Peyer's patch (tissue), 4 donors: ENCODE measurements at places on chromosomes 4 and X.

- peak; percentile 81 for DNase-seq
Measured at GRCh38 chr4:56757821-56758411, 63.6 kb downstream of the SPINK2 start.

GRCh38 chr4:98166025-98166730 is 22.9 kb upstream of the STPG2 start:
- DNase-seq: no peak

- no peak for DNase-seq
Measured at GRCh38 chr4:108110450-108110849, 58.3 kb downstream of the LEF1 start.

- DNase-seq: peak; percentile 48
Measured at GRCh38 chr4:75289914-75290582, 224.2 kb downstream of the RCHY1 start.

GRCh38 chr4:4247696-4248028 is 361 bp downstream of the TMEM128 start:
- no peak for DNase-seq

GRCh38 chr4:127604949-127605709 is 27.6 kb upstream of the INTU start:
- no peak for DNase-seq

- peak; percentile 91 for DNase-seq
Measured at GRCh38 chrX:153507484-153508178, 9.8 kb upstream of the ATP2B3 start.

GRCh38 chr4:15914736-15915135 is 23.8 kb downstream of the FGFBP1 start:
- DNase-seq: no peak

- peak; percentile 65 for DNase-seq
Measured at GRCh38 chrX:10158279-10159144, 1.7 kb downstream of the CLCN4 start.

DNA sequence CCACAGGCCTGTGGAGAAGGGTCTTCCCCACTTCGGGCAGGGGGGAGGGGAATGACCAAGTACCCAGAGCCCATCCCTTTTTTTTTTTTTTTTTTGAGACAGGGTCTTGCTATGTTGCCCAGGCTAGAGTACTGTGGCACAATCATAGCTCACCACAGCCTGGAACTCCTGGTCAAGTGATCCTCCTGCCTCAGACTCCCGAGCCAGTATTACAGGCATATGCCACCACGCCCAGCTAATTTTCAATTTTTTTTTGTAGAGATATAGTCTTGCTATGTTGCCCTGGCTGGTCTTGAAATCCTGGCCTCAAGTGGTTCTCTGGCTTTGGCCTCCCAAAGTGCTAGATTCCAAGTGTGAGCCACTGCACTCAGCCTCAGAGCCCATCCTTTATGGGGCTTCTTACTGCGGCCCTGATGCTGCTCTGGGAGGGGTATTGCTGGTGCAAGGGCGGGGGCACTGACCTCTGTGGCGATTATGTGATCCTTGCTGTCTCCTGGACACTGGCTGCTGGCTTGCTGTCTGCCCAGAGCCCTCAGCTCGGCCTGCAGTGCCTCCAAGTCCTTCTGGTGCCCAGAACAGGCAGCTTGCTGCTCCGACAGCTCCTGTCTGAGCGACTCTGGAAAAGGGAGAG is 32.9 kb downstream of the MED28 start:
- DNase-seq: no peak

DNA sequence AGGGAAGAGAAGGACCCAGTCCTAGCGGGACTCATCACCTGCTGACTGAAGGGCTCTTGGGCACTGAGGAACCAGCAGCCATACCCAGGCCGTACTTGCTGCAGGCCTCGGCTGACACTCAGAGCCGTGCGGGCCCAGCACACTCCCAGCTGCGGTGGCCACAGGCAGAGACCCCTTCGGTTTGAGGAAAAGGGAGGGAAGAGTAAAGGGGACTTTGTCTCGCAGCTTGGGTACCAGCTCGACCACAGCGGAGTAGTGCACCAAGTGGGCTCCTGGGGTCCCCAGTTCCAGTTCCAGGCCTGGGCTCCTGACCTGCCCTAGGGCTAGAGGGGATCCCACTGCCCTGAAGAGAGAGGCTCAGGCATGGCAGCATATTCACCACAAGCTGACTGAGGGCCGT is 17.9 kb upstream of the OPN1LW start:
- no peak for DNase-seq

DNA sequence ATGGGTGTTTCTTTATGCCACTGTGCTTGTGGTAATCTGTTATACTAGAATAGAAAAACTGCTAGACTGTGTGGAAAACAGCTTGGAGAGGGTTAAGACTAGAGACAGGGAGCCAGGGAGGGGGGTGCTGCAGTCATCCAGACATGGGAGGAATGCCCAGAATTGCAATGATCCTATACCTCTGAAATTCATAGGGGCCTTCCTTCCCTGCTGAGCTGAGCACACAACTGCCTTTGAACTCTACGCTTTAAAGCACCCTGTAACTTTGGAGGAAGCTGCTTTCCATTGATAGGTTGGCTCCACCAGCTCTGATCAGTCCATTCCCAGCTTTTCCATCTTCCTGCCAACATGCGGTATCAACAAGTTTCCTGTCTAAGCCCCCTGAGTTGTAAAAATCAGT is 155.9 kb upstream of the RASGEF1B start:
- DNase-seq: no peak

DNA sequence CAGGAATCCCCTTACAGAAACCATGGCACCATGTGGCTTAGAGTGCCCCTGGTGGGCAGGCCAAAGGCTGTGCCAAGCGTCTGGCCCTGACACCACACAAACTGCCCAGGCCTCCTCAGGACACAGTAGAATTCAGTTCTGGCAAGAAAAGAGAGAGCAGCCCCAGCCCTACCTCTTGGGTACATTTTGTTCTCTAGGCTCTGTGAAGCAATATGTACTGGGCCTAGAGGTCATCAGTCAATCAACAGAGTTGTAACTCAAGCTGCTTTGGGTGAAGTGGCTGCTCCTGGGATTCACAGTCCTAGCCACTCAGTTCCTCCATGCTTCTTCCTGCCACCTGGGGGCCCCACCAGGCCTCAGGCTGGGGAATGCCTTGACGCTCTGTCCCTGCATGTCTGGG is 158.1 kb upstream of the MAMLD1 start:
- no peak for DNase-seq

DNA sequence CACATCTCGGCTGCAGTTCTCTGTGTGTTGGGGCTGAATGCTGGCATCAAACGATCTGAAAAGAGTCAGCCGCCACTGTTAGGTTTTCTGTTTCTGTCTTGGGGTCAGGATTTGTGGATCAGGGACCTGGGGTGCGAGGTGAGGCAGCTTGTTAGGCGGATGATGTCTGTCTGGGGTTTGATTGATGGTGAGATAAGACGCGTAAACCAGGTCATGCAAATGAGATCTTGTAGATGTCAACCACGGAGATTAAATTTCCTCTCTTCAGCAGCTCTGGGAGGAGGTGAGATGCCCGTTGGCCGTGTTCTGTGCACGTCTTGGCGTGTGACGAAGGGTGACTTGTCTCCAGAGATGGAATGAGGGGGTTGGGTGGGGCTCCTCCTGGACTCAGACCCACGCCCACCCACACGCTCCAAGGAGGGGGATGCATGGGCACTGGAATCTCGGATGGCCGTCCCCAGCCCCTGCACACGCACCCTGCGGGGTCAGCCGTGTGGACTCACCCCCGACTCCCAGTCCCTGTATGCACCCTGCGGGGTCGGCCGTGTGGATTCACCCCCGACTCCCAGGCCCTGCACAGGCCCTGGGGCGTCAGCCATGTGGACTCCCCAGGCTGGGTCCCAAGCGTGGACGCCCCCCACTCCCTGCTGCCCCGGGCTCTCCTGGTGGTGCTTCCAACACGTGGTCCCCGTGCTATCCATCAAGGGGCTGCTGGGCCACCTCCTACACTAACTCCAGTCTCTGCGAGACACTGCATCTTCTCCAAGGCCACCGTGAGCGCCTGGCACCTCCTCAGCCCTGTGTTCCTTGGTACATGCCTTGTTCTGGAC is 16.0 kb upstream of the UVSSA start:
- DNase-seq: no peak

DNA sequence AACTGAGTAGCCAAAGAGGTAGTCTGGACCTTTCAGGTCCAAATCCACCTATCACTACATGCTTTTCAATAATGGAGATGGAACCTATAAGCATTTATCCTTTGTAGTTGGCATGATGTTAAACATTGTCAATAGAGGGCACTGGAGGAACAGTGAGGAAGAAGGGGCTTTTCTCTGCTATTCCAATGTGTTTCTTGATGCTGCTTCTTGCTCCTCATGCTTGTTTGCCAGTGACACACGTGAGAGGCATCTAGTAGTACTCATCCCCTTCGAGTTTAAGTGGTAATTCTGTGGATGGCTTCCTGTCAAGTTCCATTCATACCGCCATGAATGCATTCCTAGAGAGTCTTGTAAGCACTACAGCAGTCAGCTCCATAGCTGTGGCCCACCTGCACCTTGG is 84.0 kb downstream of the NAA11 start:
- no peak for DNase-seq

DNA sequence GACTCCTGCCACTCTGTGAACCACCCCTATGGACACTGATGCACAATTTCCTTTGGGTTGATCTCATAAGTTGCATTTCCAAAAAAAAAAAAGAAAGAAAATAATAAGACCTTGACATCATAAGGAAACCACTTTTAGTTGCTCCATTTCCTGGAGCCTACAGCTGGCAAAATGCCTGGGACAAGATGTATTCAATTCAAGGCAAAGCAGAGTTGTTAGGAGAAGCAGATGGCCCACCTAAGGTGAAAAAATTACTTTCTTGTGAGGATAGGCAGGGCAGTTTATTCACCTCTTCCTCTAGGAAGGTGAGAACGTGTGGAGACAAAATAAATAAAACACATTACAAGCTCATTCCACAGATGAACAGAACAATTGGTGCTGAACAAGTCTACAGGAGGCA is 14.1 kb upstream of the SCRG1 start:
- DNase-seq: no peak

- no peak for DNase-seq
Measured at GRCh38 chr4:4848540-4848939, 10.9 kb upstream of the MSX1 start.

DNA sequence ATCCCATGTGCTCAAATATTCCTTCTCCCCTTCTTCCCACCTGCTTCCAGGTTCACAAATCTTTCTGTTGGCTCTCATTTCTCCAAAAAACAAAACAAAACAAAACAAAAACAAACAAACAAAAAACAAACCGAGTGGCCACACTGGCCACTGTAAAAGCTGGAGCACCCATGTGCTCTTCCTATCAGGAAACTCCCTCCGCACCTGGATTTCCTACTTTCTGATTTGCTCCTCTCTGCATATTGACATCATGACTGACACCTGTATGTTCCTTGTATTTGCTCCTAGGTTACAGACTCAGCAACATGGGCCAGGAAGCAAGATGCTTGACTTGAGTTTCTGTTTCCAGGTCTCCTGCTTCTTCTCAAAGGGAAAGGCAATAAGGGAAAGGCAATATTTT is 258.8 kb downstream of the GPC3 start:
- no peak for DNase-seq

- no peak for DNase-seq
Measured at GRCh38 chrX:16333453-16333852, 166.2 kb downstream of the MAGEB17 start.

- peak; percentile 92 for DNase-seq
Measured at GRCh38 chrX:56733459-56734046, 4.5 kb downstream of the NBDY start.

- DNase-seq: no peak
Measured at GRCh38 chrX:67563469-67564448, 19.9 kb downstream of the AR start.

GRCh38 chr4:7581477-7581876 is 146.7 kb upstream of the PSAPL1 start:
- no peak for DNase-seq

DNA sequence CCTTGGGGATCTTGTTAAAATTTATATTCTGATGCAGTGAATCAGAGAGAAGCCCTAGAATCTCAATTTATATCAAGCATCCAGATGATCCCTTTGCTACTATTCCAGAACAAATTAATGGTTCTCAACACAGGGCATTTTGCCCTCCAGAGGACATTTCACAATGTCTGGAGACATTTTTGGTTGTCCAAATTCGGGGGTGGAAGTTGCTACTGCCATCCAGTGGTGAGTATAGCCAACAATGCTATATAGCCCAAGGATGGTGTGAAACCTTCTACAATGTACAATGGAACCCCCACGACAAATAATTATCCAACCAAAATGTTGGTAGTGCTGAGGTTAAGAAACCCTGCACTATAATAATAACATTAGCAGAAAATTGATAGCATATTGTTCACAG is 2440.0 kb downstream of the PCDH7 start:
- no peak for DNase-seq

DNA sequence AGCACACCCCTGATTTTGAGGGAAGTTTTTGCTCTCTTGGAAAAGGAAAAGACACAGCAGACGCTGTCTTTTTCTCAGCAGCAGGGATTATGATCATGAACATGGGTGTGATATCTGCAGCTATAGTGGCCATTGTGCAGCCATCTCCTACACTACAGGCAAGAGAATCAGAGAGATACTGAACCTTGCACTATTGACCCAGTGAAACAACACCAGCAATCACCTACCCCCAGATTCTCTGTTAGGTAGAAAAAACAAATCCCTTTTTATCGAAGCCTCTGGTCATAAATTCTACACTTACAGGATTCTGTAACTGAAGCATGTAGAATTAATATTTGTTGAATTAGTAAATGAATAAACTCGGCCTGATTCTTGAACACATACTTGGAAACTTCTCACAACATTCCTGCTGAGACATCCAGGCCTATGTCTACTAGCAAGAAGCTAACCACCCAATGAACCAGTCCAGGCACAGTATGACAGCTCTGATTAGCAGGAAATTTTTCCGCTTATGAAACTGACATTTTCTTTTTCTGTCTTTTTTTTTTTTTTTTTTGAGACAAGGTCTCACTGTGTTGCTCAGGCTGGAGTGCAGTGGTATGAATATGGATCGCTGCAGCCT is 5.0 kb upstream of the AFAP1 start:
- DNase-seq: no peak

GRCh38 chr4:28600958-28601357 is 1740.3 kb downstream of the STIM2 start:
- DNase-seq: no peak

GRCh38 chr4:138190452-138190858 is 51.7 kb downstream of the SLC7A11 start:
- no peak for DNase-seq

GRCh38 chr4:42150653-42151567 is 1.5 kb downstream of the BEND4 start:
- DNase-seq: peak; percentile 45

- DNase-seq: no peak
Measured at GRCh38 chr4:6877067-6877466, 32.6 kb upstream of the TBC1D14 start.
